NAMALWA (cell line): ENCODE measurements at places on chromosomes 12 and 14.

DNA sequence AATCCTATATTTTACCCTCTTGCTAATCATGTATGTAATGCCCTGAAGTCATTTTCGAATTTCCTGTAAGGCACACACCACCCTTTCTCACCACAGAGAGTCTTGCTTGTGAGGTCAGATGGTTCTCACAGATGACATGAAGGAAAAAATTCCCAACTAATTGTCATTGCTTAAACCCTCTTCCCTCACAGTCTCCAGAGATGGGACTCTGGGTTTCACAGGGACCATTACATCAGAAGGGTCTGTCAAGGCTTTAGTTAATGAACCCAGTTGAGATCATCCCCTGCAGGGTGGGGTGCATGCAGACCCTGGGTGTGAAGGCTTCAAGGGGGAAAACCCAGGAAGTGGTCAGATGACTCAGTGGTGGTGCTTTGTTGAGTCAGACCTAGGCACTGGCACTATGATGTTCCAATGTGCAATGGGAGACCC is 229.6 kb downstream of the BCAT1 start:
- no peak for DNase-seq

- DNase-seq: no peak
Observed at GRCh38 chr14:105088812-105089745, 23.8 kb upstream of the GPR132 start.

- DNase-seq: no peak
Observed at GRCh38 chr12:113230315-113231234, 9.3 kb downstream of the TPCN1 start.

GRCh38 chr14:90447720-90448497 is 51.1 kb downstream of the CALM1 start:
- peak; percentile 48 for DNase-seq

DNA sequence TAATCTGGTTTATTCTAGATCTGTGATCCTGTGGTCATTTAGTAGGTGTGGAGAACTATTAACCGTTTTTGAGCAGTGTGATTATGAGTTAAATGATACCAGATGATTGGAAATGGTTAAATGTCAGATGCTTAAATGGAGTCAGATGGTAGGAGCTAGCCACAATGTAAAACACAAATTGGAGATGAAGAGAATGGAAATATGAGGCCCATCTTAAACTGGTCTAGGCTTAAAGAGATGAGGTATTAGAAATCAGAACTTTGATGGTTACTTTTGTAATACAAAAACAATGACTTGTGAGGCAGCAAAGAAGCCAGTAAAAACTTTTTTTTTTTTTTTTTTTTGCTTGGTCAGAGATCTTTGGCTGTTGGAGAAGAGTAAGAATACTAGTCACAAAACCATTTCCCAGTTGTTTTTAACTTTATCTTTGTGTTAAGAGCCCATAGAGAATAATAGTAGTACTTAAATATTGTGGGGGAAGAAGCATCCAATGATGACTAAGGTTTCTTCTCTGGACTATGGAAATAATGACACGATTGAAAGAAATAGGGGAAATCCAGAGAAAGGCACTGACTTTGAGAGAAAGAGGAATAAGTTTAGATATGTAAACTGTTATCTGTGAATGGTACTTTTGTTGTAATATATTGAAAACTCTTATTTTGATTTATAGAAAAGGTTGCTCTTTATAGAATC is 95.9 kb downstream of the WNK1 start:
- DNase-seq: no peak

- peak; percentile 4 for DNase-seq
Observed at GRCh38 chr14:32078858-32079216, 1.7 kb downstream of the ARHGAP5 start.

GRCh38 chr14:90454041-90455000 is 57.5 kb downstream of the CALM1 start:
- peak; percentile 19 for DNase-seq

DNA sequence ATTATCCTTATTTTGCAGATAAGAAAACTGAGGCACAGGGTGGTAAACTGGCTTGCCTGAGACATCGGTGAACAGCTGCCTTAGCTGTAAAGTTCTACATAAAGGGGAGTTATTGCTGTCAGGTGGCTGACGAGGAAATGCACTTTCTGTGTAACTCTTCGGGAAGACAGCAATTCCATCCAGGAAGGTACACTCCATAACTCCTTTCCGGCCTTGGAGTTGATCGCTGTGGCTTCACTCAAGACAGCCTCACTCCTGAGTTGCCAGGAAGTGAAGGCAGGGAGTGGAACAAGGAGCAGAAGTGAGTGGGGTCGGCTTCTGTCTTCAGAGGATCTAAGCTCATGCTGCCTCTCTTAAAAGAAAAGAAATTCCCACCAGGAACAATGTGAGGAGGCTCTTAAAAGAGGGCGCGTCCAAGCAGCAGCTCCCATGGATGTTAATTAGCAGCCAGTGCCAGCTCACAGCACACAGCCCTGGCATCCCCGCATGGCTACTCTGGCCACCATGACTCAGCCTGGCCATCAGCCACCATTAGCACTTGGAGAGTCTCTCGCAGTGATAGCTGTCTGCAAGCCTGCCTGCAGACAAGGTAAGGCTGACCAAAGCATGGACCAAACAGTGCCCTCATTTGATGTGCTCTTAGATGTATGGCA is 60.3 kb downstream of the NUAK1 start:
- no peak for DNase-seq

- DNase-seq: no peak
Observed at GRCh38 chr12:15662303-15662980, 126.7 kb downstream of the EPS8 start.

- no peak for DNase-seq
Observed at GRCh38 chr12:52495389-52495788, 2.3 kb upstream of the KRT6A start.

DNA sequence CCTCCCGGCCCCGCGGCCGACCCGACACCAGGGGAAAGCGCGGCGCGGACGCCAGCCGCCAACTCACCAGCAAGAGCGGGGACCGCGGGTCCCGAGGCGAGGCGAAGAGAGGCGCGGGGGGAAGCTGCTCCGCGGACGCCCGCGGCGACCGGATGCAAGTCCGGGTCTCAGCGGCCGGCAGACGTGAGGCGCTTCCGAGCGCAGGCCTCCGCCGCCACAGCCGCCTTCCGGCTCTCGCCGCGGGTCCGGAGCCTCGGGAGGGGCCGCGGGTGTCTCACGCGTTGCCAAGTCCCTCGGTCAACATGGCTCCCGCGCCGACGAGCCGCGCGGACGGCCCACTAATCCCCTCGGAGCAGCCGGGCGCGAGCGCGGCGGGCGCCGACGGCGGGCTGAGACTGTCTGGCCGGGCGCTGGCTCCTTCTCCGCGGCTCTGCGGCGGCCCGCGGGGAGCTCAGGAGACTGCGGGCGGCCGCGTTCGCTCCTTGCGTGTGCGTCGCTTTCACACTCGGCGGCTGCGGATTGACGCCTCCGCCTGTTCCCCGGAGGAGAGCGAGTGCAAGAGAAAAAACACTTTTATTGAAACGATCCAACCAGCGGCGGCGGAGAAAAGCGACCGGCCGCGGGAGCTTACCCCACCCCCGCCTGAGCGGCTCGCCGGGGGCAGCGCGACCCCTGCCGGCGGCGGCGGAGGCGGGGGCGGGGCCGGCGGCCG is at the start of gene CDK17:
Gene CDK17, minus strand, starts transcription at position 521 of the 712 bp plus-strand sequence. CDS start 65,603 bp downstream, outside the sequence.
- peak; percentile 92 for DNase-seq

- DNase-seq: no peak
Observed at GRCh38 chr14:96734076-96734622, 63.0 kb upstream of the VRK1 start.

DNA sequence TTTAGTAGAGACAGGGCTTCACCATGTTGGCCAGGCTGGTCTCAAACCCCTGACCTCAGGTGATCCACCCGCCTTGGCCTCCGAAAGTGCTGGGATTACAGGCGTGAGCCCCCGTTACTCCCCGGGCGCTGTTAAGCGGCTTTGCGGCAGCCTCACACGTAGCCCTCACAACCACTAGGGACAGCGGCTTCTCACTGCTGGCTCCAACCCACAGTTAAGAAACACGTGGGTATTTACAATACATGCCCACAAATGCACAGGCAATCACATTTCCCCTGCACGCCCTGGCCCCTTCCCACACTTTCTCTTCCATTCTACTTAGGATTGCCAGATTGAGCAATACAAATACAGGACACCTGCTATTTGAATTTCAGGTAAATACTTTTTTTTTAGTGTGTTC is 37.0 kb upstream of the EIF5 start:
- peak; percentile 24 for DNase-seq

DNA sequence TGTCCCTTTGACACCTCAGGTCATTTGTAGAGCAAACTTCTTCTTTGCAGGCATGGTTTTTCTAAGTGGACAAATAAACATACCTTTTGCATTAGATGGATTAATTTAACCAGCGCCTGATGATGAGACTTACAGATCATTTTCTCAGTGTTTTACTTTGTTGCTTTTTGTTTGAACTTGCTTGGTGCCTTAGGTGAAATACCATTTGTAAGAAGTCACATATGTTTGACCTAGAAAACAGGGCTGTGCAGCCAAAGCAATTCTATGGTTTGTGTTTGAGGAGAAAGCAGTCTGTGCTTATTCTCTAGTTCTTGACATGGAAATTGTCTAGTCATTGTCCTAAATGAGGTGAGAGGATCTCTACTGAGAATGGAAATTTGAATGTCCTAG is 111.1 kb downstream of the DIP2B start:
- DNase-seq: no peak

GRCh38 chr14:71800878-71801277 is 131.4 kb upstream of the RGS6 start:
- DNase-seq: no peak

GRCh38 chr12:95974358-95974757 is 21.8 kb downstream of the HAL start:
- DNase-seq: no peak
